ENCODE measurements at places on chromosomes 13 and 19.

- DNase-seq: no peak
These were observed 20.0 kb upstream of the ATP12A start for GRCh38 chr13:24660023-24660741.

- no peak for DNase-seq
These were observed 139.0 kb downstream of the SPRY2 start for GRCh38 chr13:80201694-80202468.

- no peak for DNase-seq
These were observed 42.2 kb downstream of the COL4A1 start for GRCh38 chr13:110264685-110265275.

GRCh38 chr19:2602391-2603181, 99.9 kb downstream of the GNG7 start:
- no peak for DNase-seq

DNA sequence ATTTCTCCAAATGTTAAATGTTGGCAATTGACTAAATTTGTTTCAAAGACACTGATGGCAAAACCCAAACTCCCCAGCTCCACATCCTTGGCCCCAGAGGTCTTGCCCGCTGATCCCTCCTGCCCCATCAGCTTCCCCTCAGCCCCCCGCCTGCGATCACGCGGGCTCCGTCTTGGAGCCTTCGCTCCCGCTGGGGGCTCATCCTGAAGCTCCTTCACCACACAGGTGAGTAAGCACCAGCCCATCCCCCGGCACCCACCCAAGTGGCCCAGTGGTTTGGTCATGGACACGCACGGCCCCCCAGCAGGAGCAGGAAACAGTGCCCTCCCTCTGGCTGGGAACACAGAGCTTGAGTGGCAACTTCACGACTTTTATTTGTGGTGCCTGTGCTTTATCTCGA, 14.9 kb downstream of the EPS8L1 start:
- DNase-seq: no peak

DNA sequence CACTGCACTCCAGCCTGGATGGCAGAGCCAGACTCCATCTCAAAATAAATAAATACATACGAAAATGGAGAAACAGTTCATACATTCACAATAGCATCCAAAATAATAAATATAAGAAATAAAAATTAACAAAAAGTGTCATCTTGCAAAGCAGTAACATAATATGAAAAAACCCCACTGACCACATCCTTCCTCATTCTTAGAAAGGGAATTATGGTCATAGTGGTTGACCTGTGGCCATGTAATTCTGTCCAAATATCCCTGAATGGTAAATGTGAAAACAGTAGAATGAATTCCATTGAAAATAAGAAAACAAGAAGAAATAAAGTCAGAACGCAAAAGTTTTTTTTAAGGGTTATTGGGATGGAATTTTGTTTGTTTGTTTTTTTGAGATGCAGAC, 7.0 kb upstream of the CDC42EP5 start:
- DNase-seq: no peak

DNA sequence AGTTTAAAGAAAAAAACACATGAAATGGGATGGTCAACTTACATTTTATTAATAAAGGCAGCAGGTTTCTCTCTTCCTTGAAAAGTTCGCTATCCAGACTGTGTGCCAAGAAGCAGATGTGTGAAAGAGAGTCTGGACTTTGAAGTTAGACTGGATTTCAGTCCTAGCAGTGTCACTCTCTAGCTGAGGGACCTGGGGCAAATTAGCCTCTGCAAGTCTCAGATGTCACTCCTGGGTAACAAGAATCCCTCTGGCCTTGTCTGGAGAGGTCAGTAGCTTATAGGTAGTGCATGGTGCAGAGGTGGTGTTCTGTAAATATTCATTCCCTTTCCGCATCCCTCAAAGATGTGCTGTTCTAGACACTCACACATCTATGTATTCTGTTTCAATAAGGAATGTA, 187.6 kb upstream of the RNF113B start:
- DNase-seq: no peak

DNA sequence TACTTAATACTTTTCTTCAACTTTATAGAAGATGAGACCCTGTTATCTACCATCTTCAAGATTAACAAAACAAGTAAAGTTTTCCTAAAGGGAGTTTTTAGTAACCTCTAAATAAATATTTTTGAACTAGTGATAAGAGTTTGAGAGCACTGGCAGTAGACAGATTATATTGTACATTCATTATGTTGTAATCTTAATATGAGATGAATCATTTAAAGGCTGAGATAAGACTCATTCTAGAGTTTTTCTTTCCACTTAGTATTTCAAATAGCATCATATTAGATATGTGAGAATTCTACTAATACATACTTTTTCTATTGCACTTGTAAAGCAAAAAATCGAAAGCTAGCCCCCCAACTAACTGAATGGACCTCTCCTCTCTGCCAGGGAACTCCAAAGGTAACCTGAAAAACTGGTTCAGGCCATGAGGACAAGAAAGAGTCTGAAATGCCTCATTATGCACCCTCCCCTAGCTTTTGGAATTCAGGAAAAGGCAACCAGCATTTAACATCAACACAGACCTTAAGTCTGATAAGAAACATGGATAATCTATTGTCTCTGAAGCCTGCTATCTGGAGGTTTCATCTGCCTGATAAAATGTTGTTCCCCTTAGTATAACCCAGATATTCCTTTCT, 875.4 kb upstream of the SLC10A2 start:
- no peak for DNase-seq

DNA sequence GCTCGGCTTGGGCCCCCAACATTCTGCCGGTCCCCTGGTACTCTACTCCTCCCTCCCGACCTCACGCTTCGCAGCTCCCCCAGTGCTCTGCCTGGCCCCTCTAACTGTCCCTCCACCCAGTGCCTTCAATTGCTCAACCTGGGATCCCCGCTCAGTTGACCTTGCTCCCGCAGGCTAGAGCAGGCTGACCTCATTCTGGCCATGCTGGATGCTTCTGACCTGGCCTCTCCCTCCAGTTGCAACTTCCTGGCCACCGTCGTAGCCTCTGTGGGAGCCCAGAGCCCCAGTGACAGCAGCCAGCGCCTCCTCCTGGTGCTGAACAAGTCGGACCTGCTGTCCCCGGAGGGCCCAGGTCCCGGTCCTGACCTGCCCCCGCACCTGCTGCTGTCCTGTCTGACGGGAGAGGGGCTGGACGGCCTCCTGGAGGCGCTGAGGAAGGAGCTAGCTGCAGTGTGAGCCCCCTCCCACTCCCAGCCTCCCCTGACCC, 3.6 kb downstream of the GTPBP3 start:
- DNase-seq: no peak

DNA sequence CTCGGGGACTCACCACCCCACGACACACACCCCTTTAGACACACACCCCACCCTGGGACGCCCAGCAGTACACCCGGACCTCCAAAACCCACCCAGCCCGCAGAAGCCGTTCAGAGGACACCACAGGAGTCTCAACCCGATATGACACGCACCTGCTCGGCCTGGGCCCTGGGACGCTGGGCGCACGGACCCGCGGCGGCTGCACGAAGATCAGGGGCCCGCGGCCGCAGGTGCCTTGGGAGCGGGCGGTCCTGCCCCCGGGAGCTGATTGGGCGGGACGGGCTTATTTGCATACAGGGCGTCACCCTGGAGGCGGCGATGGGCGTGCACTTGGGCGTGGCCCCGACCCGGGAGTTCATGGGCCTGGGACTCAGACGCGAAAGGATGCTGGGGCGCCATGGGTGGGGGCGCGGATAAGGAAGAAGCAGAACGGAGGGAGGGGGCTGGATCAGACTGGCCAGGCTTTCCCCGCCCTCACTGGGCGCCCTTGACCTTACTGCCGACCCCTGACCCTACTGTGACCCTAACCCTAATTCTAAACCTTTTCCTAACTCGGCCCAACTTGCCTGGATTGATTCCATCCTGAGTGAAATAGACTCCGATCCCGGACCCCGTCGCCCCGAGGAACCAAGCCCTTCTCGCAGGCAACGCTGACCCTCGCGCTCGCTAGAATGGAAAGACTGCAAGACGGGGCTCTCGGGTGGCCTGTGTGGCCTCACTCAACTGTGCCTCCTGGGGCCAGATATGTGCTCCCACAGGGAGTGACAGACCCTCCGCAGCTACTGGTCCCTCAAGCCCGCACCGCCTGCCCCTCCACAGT, at the start of gene MEF2B:
TSS of gene MEF2B (minus strand) at position 211 of the 820 bp plus-strand sequence. CDS start 19,528 bp downstream, outside the sequence.
- no peak for DNase-seq

GRCh38 chr19:6568816-6569215, 22.1 kb downstream of the CD70 start:
- no peak for DNase-seq

DNA sequence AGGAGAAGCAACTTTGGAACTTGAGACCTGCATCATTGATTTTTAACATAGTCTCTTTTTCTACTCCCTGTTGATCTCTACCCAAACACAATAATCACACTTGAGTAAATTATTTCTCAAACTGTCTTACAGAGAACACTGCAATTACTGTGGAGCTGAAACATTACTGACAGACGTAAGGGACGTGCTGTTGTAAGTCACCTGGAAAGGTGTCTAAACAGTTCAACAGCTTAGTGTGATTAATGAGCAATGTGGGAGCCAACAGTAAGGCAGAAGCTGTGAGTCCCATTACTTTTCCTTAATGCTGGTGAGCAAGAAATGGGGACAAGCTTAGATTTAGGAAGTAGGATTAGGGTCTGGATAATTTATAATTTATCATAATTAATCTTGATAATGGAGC, 265.7 kb downstream of the DLEU7 start:
- DNase-seq: no peak

- DNase-seq: no peak
These were observed 107.4 kb upstream of the CLDN10 start for GRCh38 chr13:95445131-95445530.

DNA sequence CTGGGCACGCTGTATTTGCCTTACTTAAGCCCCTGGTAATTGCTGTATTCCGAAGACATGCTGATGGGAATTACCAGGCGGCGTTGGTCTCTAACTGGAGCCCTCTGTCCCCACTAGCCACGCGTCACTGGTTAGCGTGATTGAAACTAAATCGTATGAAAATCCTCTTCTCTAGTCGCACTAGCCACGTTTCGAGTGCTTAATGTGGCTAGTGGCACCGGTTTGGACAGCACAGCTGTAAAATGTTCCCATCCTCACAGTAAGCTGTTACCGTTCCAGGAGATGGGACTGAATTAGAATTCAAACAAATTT, 676 bp downstream of the BRCA2 start:
- DNase-seq: no peak

GRCh38 chr19:32842061-32842460, 27.5 kb downstream of the SLC7A9 start:
- DNase-seq: no peak

DNA sequence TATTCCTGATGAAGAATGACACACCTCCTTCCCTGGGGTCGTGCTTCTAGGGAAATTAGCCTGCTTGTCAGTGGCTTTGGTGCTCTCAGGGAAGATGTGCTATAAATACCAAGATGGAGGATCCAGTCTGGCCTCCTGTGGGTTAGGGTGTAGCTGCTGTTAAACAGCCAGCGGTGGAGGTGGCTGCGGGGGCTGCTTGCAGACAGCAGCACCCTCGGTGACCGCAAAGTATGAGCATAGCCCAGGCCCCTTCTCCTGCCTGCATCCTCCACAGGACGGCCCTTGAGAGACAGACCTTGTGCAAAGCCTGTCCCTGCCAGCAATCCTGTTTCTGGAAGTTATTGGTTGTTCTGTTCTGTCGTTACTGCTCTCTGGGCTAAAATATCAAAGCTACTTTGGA, 11.4 kb downstream of the VSTM2B start:
- DNase-seq: no peak

GRCh38 chr13:108230377-108230776, 12.2 kb downstream of the ABHD13 start:
- DNase-seq: no peak

- no peak for DNase-seq
These were observed 2.0 kb upstream of the MCOLN1 start for GRCh38 chr19:7520131-7521051.

GRCh38 chr13:91389186-91389585, 9.2 kb upstream of the GPC5 start:
- no peak for DNase-seq

DNA sequence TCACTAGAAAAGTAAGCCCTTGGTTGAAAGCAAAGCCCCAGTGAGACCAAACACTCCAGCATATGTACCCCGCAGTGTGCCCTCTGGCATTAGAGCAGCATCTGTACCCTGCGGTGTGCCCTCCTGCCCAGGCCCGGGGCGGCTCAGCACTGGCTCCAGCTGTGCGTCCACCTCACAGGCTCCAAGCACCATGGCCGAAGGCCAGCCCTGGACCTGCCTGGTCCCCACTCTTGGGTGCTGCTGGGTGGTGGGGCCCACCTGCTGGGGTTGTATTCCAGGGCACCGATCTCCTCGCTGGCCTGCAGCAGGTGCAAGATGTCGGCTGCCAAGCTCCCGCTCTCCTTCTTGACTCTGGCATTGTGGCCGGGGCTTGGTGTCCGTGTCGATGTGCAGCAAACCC, 230.2 kb downstream of the TUBA3C start:
- DNase-seq: no peak

DNA sequence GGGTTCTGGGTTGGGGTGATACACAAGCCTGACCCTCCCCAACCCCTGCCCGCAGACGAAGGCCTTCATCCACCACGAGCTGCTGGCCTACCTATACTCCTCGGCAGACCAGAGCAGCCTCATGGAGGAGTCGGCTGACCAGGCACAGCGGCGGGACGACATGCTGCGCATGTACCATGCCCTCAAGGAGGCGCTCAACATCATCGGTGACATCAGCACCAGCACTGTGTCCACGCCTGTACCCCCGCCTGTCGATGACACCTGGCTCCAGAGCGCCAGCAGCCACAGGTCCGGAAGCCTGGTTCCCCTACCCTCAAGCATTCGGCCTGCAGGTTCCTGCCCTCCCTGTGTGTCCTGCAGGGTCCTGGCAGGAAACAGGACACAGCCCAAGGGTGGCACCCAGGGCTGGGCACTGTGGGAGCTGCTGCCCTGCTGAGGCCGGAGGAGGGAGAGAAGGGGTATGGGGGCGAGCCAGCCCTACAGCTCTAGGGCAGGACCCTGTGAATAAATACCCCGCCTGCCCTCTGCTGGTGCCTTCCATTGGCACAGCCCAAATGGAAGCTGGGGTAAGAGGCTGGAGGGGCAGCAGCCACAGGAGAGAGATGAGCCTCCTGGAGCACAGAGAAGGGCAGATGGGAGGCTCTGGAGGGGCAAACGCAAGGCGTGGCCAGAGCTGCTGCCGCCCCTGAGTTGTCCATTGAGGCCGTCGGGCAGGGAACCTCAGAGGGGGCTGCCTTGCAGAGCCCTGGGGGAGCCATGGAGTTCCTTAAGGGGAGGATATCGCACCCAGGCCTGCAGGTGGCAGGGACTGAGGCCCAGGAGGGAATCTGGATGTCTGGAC, 6.8 kb downstream of the TMED1 start:
- no peak for DNase-seq

DNA sequence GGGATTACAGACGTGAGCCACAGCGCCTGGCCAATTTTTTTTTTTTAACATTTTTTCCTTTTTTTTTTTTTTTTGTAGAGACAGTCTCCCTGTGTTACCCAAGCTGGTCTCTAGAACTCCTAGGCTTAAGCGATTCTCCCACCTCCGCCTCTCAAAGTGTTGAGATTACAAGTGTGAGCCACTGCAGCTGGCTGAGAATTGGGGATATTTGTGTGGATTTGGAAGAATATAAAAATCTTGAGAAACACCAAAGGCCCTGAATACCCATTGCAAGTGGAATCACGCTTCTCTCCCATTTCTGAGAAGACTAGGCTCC, 79.9 kb upstream of the ABCC4 start:
- DNase-seq: no peak
